ENCODE measurements at places on chromosomes 1 and 21.

DNA sequence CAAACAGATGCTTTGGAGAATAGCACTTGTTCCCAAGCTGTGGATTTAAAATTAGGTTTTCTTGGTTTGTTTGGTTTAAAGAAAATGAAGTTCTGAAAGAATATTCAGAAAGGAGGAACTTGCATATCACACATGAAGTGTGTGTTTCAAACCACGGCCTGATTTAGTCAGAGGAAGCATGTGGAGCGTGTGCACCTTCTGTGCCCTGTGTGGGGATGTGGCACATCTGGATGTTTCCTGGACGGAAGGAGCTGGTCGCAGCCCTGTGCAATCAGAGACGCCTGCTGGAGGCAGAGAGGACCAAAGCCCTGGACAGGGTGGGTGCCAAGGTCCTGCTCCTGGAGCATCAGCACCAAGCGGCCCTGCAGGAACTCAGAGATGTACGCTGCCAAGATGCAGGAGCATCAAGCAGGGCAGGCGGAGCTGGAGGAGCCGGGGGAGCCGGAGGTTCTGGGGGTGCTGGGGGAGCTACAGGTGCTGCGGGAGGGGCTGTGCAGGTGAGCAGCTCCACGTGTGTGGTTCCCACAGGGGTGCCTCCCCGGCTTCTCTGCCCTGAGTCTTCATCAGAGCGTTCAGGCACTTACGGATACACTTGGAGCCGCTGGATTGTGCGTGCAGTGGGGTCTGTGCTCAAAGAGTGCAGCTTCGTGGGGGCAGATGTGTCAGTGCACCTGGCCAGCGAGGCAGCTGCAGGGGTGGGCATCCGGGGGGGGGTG is 45.7 kb downstream of the PCNT start:
- DNase-seq = no peak

- DNase-seq = no peak
These were observed 1.7 kb downstream of the ANGPTL3 start for GRCh38 chr1:62599044-62599443.

- DNase-seq = no peak
These were observed 68.7 kb downstream of the PLPP3 start for GRCh38 chr1:56510642-56511021.

GRCh38 chr1:238465449-238465848 is 574.7 kb upstream of the ZP4 start:
- DNase-seq = no peak

GRCh38 chr21:41411449-41412089 is 14.5 kb upstream of the MX1 start:
- DNase-seq = no peak
